Thoracic aorta (tissue), 2 donors: ENCODE measurements at places on chromosomes 6 and 20.

DNA sequence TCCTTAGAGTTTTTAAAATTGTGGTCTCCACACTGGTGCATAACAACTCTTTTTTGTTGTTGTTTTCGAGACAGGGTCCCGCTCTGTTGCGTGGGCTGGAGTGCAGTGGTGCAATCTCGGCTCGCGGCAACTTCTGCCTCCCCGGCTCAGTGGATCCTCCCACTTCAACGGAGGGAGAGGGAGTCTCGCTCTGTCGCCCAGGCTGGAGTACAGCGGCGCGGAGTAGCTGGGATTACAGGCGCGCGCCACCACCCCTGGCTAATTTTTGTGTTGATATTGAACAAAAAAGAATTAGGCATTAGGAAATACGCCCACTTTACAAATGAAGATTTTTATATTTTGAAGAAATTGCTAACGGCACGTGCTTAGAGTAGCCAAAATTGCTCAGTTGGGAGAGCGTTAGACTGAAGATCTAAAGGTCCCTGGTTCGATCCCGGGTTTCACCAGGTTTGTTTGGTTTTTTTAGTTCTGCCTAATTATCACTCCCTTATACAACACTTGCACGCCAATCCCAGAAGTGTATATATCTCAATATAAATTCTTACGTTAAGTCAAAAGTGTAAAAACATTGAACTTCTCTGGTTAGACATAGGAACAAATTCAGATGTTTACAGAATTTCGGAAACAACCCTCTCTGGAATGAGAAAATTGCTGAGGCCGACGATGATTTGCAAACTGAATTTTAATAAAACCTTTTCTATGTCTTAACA, 159.6 kb downstream of the TRIM27 start:
- DNase-seq, result no peak

GRCh38 chr6:104860221-104860620, 502 bp upstream of the HACE1 start:
- no peak for DNase-seq

GRCh38 chr6:1796706-1797529, 187.2 kb downstream of the FOXC1 start:
- DNase-seq, result no peak

DNA sequence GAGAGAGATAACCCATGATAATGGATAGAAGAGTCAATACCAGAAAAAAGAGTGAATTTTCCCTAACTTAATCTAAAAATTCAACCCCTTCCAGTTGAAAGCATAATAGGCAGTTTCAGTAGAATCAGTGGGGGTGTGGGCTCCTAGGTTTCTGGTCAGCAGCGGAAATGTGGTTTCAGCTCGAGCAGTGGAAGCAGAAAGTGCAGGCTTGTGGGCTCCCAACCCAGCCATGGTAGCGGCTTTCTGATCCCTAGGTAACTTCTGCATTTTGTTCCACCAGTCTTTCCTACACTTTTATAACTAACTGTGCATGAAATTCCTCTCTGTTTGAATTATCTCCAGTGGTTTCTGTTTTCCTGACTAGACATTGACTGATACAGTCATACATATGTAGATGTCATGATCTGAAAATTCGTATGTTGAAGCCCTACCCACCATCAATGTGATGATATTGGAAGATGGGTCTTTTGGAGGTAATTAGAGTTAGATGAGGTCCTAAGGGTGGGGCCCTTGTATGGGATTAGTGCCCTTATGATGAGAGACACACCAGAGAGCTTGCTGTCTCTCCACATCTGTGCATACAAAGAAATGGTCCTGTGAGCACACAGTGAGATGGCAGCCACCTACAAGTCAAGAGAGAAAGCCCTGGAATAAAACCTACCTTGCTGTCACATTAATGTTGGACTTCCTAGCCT, 6.5 kb upstream of the DDO start:
- DNase-seq, result no peak

GRCh38 chr20:47248448-47248966, 108.0 kb downstream of the ZMYND8 start:
- DNase-seq, result no peak

GRCh38 chr6:21634582-21634981, 41.0 kb downstream of the SOX4 start:
- DNase-seq, result peak; percentile 10

- DNase-seq, result no peak
Observed at GRCh38 chr6:48037946-48038345, 73.1 kb downstream of the PTCHD4 start.

GRCh38 chr20:21703717-21704407, 1.6 kb upstream of the PAX1 start:
- no peak for DNase-seq

DNA sequence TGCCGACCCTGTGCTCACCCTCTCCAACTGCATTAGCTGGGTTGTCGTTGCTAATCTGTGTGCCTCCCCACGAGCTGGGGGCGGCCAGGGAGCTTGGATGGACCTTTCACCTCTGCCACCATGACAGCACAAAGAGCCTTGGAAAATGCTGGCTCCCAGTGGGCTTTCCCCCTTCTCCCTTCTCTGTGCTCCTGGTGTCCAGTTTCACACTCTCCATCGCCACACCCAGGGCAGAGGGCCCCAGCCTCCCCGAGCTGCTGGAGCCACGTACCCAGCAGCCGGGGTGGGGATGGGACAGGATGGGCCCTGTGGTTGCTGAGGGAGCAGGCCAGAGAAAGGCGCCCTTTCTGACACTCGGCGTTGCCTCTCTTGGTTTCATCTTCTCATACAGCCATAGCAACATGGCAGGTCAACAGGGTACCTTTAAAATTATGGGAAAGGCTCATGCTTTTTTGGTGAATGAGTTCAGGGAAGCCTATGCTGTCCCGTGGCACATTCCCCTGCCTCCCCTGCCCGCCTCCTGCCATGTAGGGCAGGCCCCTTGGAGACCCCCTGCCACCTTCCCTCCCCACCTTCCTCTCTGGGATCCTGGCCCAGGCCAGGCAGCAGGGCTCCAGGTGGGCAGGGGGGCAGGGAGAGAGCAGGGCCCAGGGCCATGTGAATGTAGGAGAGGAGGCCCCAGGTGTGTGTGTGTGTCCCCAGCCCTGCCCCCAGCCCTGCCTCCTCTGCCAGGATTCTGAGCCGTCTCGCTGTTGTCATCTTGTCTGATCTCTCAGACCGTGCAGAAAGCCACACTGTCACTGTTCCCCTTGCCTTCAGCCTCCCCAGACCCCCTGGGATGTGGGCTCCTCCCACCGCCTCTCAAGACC, 85.2 kb upstream of the CCDC167 start:
- DNase-seq, result no peak

DNA sequence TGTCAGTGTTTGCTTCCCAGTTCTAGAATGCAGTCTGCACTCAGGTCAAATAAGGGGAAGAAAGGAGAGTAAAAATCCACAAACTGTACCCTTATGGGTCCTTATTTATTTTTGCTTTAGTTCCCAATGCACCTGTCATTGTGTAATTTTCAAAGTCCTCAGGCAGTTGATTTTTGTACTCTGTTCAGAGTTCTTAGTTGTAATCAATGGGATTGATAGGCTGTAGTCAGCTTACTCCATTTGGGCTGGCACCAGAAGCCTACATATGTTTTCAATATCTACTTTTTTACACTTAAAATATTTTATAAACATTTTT, 18.6 kb downstream of the AIG1 start:
- no peak for DNase-seq

GRCh38 chr6:38306931-38307330, 332.8 kb downstream of the BTBD9 start:
- no peak for DNase-seq

GRCh38 chr6:150924808-150925589, 59.5 kb downstream of the MTHFD1L start:
- DNase-seq, result no peak

- no peak for DNase-seq
Observed at GRCh38 chr20:47354714-47355488, 1.6 kb downstream of the ZMYND8 start.

- no peak for DNase-seq
Observed at GRCh38 chr20:41287327-41287726, 30.2 kb downstream of the ZHX3 start.

DNA sequence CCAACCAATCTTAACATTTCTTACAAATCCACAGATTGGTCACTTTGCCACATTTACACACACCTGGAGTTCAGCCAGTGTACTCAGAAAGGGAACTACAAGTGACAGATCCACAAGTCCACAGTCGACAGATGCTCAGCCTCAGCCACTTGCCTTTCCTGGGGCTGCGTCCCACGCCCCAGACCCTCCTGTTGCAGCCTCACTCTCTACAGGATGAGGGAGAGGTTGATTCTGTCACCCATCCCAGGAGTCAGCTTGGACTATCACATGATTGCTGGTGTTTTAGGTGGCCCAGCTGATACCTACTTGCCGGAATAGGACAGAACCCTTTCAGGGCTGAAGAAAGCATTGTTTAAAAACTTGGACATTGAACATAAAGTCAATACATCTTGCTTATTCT, 108.8 kb downstream of the FAM120B start:
- no peak for DNase-seq

GRCh38 chr20:25317351-25318075, 69.6 kb downstream of the PYGB start:
- DNase-seq, result no peak

GRCh38 chr6:135506270-135506997, 8.9 kb upstream of the AHI1 start:
- DNase-seq, result no peak

DNA sequence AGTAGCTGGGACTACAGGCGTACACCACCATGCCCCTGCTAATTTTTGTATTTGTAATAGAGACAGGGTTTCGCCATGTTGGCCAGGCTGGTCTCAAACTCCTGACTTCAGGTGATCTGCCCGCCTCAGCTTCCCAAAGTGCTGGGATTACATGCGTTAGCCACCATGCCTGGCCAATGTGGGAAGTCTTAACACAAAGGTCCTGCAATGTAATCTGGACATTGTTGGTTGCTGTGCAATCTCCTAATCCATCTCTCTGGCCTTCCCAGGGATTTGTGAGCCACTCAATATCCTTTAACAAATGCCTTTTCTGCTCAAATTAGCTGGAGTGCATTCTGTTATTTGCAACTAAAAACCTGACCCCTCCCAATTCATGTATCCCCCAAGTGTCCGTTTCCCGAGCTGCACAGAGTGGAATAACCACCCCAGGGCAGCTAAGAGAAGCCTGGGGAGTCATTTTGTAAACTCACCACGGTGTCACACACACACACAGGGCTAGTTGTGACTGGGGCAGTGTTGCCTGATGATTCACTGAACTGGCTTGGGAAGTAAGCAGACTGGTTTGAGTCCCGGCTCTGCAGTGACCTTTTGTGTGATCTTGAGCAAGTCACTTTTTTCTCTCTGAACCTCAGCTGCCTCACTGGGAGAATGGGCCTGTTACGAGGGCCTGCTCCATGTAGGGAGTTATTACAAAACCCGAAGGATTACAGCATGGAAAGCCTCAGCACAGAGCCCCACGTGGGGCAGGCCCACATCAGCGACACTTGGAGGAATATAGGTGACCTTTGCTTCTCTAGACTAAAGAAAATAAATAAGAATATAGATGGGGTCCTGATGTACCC, 152.3 kb downstream of the ZMYND8 start:
- no peak for DNase-seq
